ENCODE measurements at places on chromosomes 3 and 15.

DNA sequence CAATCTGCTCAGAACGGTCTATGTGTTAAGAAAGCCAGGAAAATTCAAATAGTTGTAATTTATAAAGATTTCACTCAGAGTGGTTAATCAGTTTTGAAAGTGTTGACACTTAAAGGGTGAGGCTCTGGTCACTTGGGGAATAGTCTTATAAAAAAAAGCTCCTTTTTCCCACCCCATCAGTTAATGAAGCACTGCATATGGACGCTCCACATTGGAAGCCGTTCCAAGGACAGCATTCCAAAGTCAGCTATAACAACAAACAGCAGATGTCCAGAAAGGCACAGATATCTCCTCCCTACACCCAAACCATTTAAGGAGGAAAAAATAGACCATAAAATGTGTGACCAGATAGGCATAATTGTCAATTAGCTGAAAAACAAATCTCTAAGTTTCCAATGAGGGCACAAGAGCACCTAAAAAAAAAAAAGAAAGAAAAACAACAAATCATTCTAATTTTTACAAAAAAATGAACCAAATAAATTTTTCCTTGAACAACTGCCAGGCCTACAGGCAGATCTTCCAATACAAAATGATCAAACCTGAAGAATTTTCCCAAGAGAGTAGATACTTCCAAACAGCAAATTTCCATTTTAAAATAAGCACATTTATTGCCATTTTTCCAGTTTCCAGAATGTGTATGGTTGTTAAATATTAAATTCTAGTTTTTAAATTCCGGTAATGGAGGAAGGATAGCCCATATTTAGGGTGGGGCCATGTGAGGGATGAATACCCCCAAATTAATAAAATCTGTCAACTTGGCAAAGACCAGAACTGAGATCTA, 198.3 kb downstream of the ERC2 start:
- no peak for DNase-seq

- DNase-seq, result no peak
Measured at GRCh38 chr3:139532976-139533375, 6.6 kb downstream of the RBP1 start.

DNA sequence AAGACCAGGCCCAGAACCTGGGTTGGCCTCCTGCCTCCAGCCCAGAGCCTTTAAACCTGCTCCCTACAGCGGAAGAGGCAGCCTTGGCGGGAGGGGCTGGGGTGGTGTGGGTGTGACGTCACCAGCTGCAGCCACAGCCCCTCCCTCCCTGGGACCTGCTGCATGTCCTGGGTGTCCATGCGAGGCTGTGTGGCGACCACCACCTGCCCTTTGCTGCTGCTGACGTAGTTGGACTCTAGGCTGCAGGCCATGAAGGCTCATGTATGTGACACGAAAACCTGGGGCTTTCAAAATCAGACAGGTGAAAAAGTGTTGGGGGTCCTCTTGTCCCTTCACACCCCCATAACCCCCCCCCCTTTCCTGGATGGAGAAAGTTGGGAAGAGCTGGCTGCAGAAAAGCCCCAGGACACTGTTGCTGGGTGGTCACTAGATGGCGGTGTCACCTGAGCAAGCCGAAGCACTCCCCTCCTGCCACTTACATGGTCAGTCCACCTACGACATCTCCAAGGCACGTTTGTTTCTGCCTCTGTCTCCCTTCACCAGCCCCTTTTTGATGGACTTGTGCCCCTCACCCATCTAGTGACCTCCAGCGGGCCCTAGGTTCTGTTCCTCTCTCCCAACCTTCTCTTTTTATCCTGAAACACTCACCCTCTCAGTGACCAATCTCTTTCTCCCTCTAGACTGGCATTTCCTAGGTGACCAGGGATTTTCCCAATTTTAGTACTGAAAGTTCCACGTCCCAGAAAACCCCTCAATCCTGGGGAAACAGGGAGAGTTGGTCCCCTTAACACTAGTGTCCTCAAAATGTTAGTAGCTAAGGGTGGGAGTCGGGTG, 35.2 kb downstream of the SLC6A20 start:
- peak; percentile 55 for DNase-seq

GRCh38 chr15:60779718-60780503, 301.0 kb upstream of the ICE2 start:
- no peak for DNase-seq

DNA sequence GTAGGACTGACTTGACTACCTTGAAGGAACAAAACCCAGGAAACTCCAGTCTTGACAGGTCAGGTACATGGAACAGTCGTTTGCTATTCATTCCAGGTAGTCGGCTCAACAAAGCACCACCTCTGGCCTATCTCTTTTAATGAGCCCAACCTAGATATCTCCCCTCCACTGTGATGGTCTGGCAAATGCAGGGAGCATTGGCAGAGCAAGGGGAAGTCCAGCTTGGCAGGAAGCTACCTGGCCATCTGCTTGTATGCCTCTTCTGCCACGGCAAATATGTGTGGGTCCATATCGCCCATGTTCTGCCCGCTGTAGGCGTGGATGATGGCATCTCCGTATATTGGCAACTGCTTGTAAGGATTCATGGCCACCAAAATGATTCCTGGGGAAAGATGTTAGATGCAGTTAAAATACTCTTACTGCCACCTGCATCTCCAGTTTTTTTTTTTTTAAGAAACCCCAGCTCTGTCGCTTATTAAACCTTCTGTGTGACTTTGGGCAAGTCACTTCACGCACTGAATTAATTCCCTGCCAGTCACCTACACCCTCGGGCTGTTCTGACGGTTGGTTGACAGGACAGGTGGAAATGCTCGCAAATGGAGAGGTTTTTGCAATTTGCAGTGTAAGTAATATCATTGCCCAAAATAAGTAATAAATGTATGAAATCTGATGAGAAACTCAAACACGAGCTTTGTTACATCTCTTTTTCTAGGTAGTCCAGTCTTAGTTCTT, 16.8 kb downstream of the MYO5C start:
- DNase-seq, result no peak

- DNase-seq, result no peak
Measured at GRCh38 chr3:33334364-33334763, 57.1 kb downstream of the FBXL2 start.

GRCh38 chr3:41213588-41213987, 14.3 kb downstream of the CTNNB1 start:
- DNase-seq, result no peak

DNA sequence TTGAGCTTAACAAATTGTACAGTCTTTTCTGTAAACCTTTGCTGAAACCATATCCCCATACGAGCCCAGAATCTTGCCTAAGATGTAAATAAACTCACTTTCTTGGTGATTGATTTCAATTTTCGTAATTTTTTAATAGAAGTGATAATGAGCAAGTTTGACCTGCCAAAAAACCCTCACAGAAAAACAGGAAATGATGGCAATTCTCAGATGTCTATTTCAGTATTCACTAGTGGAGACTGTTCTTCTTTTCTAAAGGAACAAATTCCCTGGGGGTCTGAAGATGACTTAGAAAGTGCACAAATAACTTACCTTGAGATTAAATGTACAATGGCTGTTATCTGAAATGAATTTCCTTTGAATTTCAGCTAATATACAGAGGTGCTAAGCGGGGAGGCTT, 116.5 kb upstream of the CMC1 start:
- DNase-seq, result no peak

GRCh38 chr3:161336661-161337060, 34.7 kb downstream of the SPTSSB start:
- DNase-seq, result no peak

DNA sequence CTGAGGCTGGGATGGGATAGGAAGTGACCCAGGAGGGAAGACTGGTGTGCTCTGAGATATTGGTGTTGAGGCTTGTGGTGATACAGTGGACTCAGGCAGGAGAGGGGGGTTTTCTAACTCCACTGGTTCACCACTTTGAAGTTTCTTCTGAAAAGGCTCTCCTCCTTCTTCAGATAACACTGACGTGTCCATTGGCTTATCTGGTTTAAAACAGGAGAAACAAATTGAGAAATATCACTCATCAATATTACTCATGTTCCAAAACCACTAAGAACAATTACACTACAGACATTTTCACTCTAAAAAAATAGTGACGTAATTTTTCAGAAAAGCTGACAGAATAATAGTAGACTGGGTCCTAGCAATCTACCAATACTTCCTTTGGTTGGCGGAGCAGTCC, 23.1 kb downstream of the TP53BP1 start:
- DNase-seq, result no peak

DNA sequence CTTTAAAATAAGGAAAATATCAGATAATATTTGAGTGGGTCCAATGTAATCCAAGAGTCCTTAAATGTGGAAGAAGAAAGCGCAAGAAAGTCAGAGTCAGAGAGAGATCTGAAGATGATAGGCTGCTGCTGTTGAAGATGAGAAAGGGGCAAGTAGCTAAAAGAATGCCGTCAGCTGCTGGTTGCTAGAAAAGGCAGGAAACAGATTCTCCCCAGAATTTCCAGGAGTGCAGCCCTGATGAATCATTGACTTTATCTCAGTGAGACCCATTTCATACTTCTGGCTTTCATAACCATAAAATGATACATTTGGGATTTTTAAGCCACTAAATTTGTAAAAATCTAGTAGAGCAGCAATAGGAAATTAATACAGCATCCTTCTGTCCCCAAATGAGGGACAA, 7.5 kb upstream of the CHMP2B start:
- no peak for DNase-seq

- no peak for DNase-seq
Measured at GRCh38 chr3:185332026-185332735, 30.8 kb upstream of the MAP3K13 start.

GRCh38 chr3:127997961-127998360, 54.3 kb upstream of the SEC61A1 start:
- DNase-seq, result peak; percentile 66

All from SHP77 treated with DMSO at 0.1 percent for 48 hours (cell line).